ENCODE measurements at places on chromosomes 4 and X.

GRCh38 chr4:38366997-38367396 lies 297.0 kb upstream of the KLF3 start:
- no peak for DNase-seq

GRCh38 chrX:10722851-10723250 lies 102.5 kb upstream of the MID1 start:
- DNase-seq, result peak; percentile 21

GRCh38 chr4:102137217-102137616 lies 208.1 kb downstream of the SLC39A8 start:
- no peak for DNase-seq

- DNase-seq, result no peak
Observed at GRCh38 chr4:71355045-71355444, 16.2 kb downstream of the SLC4A4 start.

- no peak for DNase-seq
Observed at GRCh38 chr4:41575207-41575606, 37.2 kb downstream of the LIMCH1 start.

GRCh38 chr4:148757171-148757570 lies 315.0 kb upstream of the NR3C2 start:
- no peak for DNase-seq

GRCh38 chrX:129642641-129643040 lies 12.1 kb downstream of the APLN start:
- no peak for DNase-seq

DNA sequence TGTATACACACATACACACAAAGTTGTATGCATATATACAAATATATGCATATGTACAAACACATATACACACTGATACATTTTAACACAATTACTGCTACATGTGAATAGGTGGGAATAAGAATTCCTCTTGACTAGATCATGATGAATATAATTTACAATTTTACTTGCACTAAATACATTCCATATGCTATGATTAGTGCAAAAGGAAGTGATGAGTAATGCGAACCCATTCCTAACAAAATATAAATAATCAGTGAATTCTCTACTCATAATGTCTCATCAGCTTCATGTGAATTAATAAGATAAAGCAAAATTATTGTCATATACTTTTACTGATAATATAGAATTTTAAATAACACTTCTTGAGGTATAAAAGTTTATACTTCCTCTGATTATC lies 1077.3 kb upstream of the PCDH10 start:
- DNase-seq, result no peak

- no peak for DNase-seq
Observed at GRCh38 chr4:140251571-140251970, 97.6 kb upstream of the MAML3 start.

DNA sequence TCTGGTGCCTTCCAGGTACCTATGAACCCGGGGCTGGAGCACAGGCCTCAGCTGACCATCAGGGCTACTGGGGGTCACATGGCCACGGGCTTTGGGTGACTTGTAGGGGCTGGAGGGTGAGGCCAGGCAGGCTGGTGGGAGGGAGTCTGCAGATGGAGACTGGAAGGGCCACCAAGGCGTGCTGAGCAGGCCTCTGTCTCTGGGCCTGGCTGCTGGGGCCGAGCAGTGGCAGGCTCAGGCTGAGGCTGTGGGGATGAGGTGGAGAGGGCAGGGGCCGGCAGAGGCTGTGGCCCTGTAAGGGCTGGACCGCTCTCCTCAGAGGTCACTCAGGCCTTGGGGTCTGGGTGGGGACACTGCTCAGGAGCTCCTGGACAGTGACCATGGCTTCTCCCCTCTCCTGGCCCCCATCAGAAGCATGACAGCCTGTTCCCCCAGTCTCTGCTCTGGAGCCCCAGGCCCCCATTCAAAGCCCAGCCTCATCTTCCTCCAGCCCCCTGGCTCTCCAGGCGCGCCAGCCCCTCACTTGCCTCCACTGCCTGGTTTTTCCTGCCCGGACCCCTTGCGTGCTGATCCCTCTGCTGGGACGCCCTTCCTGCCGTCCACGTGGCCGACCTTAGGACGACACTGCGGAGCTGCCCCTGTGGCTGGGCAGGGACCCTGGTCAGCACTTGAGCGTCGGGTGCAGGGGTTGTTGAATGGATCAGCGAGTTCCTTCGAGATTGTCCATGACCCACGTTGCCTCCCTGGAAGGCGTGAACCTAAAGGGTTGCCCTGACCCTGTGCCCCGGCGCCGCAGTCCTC lies 11.1 kb upstream of the NAT8L start:
- peak; percentile 15 for DNase-seq

GRCh38 chr4:36208893-36209473 lies 35.3 kb downstream of the ARAP2 start:
- DNase-seq, result peak; percentile 39

- DNase-seq, result no peak
Observed at GRCh38 chr4:82797405-82798111, 1.0 kb downstream of the SCD5 start.

DNA sequence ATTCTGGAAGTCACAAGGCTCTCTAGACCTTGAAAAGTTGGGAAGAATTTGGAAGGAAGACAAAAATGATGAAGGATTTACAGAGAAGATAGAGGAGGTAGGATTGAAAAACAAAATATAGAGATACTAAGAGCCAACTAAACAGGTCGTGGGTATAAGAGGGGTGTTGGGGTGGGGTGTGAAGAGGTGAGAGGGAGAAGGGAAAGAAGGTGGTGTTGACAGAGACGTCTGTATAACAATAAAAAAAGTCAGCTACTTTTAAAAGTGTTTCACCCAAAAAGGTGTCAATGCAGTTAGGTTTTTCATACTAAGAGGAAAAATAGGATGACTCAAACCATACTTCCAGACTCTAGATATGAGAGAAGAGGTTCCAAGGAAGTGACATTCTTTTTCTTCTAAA lies 33.0 kb upstream of the MAP3K15 start:
- DNase-seq, result no peak

DNA sequence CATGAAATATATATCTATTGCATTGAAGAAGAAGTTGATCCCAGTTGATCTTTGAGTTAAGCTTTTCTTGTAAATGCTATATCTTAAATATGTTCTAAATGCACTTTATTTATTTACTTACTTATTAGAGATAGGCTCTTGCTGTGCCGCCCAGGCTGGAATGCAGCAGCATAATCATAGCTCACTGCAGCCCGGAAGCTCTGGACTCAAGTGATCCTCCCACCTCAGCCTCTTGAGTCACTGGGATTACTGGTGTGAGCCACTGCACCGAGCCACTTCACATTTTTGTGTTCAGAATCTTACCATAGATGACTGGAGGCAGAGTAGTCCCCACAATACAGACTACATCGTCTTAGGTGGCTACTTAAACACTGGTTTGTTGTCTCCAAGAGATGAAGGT lies 324.3 kb upstream of the SLIT2 start:
- no peak for DNase-seq

GRCh38 chr4:76148142-76148865 lies at the start of gene NUP54:
Gene NUP54, minus strand, starts transcription at chr4:76148397. Its CDS starts 23 bp downstream, at chr4:76148374.
- peak; percentile 96 for DNase-seq

GRCh38 chrX:85619962-85620361 lies 240.5 kb upstream of the POF1B start:
- no peak for DNase-seq

DNA sequence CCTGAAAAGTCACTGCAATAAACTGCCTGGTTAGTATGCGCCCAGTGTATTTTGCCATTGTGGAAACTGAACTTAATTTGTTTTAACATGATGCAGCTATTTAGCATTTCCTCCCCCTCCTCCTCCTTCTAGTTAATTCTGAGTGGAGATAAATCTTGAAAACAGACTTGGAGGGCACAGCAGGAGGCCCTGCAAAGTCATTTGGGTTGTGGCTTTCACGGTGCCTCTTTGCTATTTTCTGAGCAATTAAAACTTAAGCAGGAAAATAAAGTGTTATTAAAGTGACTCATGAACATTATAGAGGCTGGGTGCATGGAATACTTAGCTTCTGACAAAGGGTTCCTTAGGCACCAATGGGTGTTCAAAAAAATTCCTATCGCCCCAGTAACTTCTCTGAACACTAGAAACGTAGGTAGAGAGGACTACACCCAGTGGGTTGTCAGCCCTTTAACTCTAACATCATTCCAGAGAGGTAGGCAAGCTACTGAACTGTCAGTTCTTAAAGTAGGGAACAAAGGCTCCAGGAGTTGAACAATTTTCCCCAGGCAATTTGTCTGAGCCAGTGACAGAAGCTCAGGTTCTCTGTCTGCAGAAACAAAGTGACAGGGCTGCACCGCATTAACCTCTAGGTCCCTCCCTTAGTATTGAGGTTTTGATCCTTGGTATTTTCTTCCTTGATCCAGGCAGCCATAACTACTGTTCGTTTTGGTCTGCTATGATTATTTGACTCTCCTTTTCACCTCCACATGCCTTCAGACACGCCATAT lies 158.3 kb upstream of the KIT start:
- no peak for DNase-seq

- DNase-seq, result no peak
Observed at GRCh38 chr4:19324184-19324583, 927.5 kb upstream of the SLIT2 start.

DNA sequence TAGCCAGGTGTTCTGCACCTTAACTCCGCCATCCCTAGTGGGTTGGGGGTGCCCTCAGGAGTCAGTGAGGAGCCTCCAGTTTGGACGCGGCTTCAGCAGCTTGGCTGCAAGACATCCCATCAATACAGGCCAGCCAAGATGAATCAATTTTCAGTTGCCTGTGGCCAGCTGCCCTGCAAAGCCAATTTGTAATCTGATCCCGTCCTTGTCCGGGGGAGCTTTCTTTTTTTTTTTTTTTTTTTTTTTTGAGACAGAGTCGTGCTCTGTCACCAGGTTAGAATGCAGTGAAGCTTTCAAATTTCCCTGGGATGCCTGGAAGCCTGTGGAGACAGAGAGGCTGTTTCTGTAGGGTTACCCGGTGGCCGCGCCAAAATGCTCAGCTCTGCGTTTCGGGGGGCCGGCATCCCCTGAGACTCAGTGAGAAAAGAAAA lies 192.5 kb downstream of the ASMT start:
- no peak for DNase-seq

DNA sequence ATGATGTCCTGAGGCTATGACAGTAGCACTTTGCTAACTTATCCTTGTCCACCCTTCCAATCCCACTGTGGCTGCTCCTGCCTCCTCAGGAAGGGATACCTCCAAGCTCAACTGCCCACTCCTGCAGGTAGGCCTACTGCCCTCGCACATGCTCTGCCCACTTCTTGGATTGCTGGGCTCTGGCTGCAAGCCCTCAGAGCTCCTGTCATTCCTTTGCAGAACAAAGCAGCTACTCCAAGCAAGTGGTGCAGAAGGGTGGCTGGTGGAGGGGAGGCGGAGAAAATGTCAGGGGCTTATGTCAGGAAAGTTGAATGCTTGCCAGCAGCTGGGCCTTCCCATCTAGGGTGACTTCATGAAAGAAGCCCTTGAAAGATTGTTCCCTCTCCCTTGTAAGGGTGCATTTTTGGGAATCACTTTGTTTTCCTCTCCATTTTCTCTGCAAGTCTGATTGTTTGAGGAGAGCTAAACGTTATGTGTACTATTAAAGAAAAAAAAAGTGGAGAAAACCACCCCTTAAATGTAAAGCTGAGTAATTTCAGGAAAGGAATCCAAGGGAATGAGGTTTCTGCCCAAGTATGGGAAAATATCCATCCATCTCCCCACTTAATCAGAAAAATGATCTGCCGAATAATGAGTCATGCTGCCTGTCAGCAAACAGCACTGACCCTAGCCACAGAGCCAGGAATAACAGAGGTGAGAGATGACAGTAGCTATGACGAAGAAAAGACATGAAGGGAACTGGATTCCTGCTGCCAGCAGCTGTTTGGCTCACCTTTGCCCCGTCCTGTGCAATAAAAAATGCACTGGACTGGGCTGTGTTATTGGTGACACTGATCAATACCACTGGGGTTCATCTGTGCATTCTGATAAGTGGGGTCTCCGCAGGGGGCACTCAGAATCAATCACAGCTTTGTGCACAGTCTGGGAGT lies 102.0 kb downstream of the RTL5 start:
- no peak for DNase-seq

- no peak for DNase-seq
Observed at GRCh38 chr4:176137631-176138030, 57.8 kb downstream of the SPATA4 start.

DNA sequence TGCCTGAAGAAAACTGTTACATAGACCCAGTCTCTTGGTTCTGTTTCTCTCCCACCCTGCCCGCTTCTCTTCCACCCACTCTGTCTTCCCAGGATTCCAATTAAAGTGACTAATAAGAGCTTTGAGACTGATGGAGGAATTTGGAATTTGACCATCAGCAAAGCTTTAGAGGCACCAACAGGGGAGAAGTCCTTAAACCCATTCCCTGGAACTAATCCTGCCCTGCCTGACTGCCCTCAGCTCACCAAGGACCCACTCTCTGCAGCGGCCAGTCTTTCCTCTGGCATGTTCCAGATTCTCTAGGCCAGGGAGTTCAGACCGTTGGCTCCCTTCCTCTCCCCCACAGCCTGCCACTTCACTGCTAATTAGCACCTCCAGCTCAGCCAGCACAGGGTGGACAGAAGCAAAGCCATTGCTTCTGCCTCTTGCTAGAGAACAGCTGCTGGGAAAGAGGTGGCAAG lies 23.9 kb downstream of the SCD5 start:
- no peak for DNase-seq

DNA sequence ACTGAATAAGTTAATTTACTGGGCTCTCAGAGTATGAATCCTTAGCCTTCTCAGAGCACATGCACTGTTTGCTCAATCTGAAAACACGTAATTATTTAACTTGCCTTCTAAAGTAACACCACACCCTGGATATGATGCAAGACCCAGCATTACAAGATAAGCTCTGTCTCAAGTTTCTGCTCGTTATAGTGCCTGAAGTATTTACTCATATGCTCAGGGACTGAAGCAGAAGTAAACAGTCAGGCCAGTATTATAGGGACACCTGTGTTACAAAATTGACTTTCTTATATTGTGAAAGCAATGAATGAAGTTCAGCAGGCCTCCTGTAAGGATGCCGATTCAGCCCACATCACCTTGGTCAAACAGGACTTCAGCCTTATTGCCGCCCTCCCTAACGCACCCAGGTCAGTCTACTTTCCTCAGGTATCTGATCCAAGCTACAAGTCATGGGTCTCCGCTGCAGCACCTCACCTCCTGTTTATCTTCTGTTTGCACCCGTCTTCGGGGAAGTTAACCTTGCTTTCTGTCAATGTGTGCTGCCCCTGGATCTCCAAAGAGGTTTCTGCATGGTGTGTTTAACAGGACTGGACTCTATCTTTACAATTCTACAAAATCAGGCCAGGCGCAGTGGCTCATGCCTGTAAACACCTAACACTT lies 42.8 kb upstream of the KLF3 start:
- no peak for DNase-seq

- no peak for DNase-seq
Observed at GRCh38 chrX:67684136-67684535, 140.3 kb downstream of the AR start.

GRCh38 chr4:36508394-36508793 lies 227.0 kb downstream of the DTHD1 start:
- DNase-seq, result no peak

DNA sequence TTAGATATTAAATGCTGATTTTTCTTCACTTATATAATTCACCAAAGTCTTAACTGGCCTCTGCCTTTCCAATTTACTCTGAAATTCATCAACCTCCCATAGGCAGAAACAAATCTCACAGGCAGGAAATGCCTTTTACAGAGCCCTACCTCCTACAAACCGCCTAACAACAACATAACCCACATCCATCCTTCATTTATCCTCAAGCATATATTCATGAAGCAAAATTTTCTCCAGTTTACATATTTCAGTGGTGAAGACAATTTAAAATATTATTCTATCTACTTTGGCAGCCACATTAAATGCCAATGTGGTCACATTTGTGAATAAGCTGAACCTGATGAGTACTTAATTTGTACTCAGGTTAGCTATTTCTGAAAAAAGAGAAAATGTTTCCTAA lies 30.3 kb downstream of the SEPSECS start:
- no peak for DNase-seq

GRCh38 chrX:136766785-136767103 lies 14.0 kb downstream of the ARHGEF6 start:
- no peak for DNase-seq
